ENCODE measurements at places on chromosomes 2 and 18.

GRCh38 chr2:108586116-108586515, 51.8 kb downstream of the LIMS1 start:
- no peaks in the 10 kb centered on the region for H3K27me3 ChIP-seq
- H3K4me3 ChIP-seq = no peak overlapping the region
- peak overlapping the region; percentile 76 for H3K27ac ChIP-seq
- H3K36me3 ChIP-seq = no peaks in the 10 kb centered on the region
- no peak for DNase-seq

DNA sequence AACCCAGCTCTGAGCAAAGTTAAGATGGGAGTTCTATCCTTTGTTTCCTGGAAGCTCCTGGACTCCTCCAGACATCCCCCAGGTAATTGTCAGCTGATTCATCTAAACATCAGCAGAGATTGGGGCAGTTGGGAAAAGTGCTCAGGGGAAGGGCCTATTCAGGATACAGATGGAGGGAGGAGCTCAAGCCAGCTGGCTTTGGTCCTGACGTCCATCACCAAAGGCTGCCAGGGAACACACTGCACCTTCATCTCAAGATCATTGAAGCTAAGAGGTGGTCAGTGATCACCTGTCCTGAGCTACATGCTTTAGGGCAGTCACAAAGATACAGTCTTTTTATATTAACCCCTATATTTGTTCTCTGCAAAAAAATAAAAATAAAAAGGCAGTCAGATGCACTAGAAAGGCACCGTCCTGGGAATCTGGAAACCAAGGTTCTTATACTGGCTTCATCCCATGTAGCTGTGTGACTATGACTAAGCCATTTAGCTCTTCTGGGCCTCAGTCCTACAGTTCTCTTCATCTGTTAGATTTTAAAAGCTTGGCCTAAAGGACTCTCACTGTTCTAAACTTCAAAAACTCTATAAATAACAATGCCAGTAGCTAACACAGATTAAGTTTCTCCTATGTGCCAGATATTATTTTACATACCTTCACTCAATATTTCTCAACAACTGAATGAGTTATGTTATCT, 446.5 kb downstream of the BCL11A start:
- peak overlapping the region; percentile 74 for H3K27ac ChIP-seq
- H3K4me1 ChIP-seq = peaks cover 6% of the 10 kb centered on the region
- H3K27me3 ChIP-seq = no peaks in the 10 kb centered on the region
- H3K4me3 ChIP-seq = no peak overlapping the region
- DNase-seq = peak; percentile 56
- H3K36me3 ChIP-seq = no peaks in the 10 kb centered on the region

DNA sequence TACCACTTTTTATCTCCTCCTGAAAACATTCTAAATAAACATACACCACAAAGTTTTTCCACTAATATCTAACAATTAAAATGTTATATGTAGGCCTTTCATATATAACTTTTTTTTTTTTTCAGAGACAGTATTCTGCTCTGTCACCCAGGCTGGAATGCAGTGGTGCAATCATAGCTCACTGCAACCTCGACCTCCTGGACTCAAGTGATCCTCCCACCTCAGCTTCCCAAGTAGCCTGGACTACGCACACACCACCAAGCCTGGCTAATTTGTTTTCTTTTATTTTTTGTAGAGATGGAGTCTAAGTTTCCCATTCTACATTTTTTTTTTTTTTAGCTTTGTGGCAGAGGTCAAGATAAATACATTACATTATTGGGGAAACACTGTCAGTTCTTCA, 1612.6 kb upstream of the NXPH2 start:
- H3K36me3 ChIP-seq = no peaks in the 10 kb centered on the region
- no peak for DNase-seq
- no peaks in the 10 kb centered on the region for H3K27me3 ChIP-seq
- H3K27ac ChIP-seq = no peak overlapping the region
- no peaks in the 10 kb centered on the region for H3K4me1 ChIP-seq

- DNase-seq = no peak
- H3K27me3 ChIP-seq = no peaks in the 10 kb centered on the region
- H3K27ac ChIP-seq = no peak overlapping the region
- H3K36me3 ChIP-seq = peaks cover 97% of the 10 kb centered on the region
- no peak overlapping the region for H3K4me3 ChIP-seq
These were observed 23.5 kb downstream of the ELP2 start for GRCh38 chr18:36153203-36153602.

GRCh38 chr2:47034973-47035609, 119.5 kb upstream of the MCFD2 start:
- H3K27me3 ChIP-seq = no peaks in the 10 kb centered on the region
- peaks cover 95% of the 10 kb centered on the region for H3K4me1 ChIP-seq
- peaks cover 7% of the 10 kb centered on the region for H3K36me3 ChIP-seq
- H3K4me3 ChIP-seq = no peak overlapping the region
- DNase-seq = peak; percentile 49

DNA sequence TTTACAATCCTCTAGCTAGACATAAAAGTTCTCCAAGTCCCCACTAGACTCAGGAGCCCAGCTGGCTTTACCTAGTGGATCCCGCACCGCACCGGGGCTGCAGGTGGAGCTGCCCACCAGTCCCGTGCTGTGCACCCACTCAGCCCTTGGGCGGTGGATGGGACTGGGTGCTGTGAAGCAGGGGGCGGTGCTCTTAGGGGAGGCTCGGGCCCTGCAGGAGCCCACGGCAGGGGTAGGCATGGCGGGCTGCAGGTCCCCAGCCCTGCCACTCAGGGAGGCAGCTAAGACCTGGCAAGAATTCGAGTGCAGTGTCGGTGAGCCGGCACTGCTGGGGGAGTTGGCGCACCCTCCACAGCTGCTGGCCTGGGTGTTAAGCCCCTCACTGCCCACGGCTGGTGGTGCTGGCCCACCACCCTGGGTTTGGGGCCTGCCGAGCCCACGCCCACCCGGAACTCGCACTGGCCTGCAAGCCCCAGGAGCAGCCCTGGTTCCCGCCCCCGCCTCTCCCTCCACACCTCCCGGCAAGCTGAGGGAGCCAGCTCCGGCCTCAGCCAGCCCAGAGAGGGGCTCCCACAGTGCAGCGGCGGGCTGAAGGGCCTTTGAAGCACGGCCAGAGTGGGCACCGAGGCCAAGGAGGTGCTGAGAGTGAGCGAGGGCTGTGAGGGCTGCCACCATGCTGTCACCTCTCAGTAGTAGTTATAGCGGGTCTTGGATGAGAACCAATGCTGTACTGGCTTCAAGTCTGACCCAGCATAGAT, 255.2 kb downstream of the CDH7 start:
- no peaks in the 10 kb centered on the region for H3K36me3 ChIP-seq
- DNase-seq = no peak
- no peak overlapping the region for H3K4me3 ChIP-seq
- H3K27me3 ChIP-seq = no peaks in the 10 kb centered on the region

DNA sequence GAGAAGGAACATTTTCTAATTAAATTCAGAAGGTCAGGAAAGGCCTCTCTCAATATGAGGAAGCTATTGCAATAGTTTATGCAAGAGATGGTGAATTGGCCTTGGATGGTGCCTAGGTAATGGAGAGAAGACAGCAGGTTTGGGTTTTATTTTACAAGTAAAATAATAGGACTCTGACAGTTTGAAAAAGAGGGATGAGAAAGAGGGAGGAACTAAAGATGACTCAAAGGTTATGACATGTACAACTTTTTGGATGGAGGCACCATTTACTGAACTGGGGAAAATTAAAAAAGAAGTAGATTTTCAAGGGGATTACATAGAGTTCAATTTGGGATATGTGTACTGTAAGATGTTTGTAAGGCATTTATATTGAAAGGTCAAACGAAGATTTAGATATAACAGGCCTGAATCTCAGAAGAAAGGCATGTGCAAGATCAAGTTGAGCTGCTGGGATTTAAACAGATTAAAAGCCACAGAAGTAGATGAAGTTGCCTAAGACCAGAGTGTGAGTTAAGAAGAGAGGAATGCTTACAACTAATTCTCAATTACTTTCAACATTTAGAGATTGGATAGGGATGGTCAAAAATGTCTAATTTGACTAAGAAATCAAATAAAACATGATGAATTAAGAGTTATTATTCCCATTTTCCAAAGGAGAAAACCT, 12.3 kb upstream of the ASNSD1 start:
- no peak for DNase-seq
- no peak overlapping the region for H3K27ac ChIP-seq
- H3K27me3 ChIP-seq = no peaks in the 10 kb centered on the region
- H3K36me3 ChIP-seq = no peaks in the 10 kb centered on the region

- no peak overlapping the region for H3K4me3 ChIP-seq
- no peaks in the 10 kb centered on the region for H3K4me1 ChIP-seq
- DNase-seq = no peak
- H3K27ac ChIP-seq = no peak overlapping the region
- no peaks in the 10 kb centered on the region for H3K36me3 ChIP-seq
These were observed 48.6 kb downstream of the LINC00305 start for GRCh38 chr18:64100116-64100922.

- DNase-seq = no peak
- no peak overlapping the region for H3K4me3 ChIP-seq
- H3K27me3 ChIP-seq = peaks cover 18% of the 10 kb centered on the region
- no peaks in the 10 kb centered on the region for H3K36me3 ChIP-seq
These were observed 282.4 kb upstream of the SLC14A2 start for GRCh38 chr18:45332871-45333270.

DNA sequence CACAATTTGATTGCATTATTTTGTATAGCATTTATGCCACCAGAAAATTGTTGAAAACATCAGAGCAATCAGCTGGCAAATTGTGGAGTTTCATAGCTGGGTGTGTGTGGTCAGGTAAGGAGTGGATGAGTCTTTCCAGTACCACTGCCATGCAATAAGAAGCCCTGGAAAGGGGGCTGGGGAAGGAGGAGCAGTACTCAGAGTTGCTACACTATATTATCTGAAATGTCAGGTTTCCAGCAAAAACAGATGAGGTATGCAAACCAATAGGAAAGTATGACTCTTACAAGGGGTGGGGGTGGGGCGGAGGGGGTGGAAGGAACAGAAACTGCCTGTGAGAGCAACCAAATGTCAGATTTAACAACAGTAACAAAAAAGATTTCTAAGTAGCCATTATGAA, 112.2 kb downstream of the SOS1 start:
- no peaks in the 10 kb centered on the region for H3K27me3 ChIP-seq
- DNase-seq = no peak
- H3K4me3 ChIP-seq = no peak overlapping the region

- no peak overlapping the region for H3K27ac ChIP-seq
- no peak for DNase-seq
- H3K4me3 ChIP-seq = no peak overlapping the region
- H3K27me3 ChIP-seq = no peaks in the 10 kb centered on the region
- H3K4me1 ChIP-seq = no peaks in the 10 kb centered on the region
These were observed 343.1 kb downstream of the CELF4 start for GRCh38 chr18:37222354-37222998.

Measured in left ventricle myocardium inferior (tissue), 1 donor.